ENCODE measurements at places on chromosomes 12 and 14. TPM values are rescaled to one million over a fixed set of nuclear protein-coding genes. Genes with fewer than 3 reads are reported as not detected.

Gene PRKD1
- 3.5 TPM for total RNA-seq

Gene CLEC2A
- not detected for total RNA-seq

Gene CMA1
- total RNA-seq, result 0.69 TPM

Gene C12orf43
- total RNA-seq, result 5.8 TPM

Gene PUS1
- total RNA-seq, result 16.0 TPM

Gene GPR84
- total RNA-seq, result not detected

Gene CLIP1
- 39.3 TPM for total RNA-seq

Gene COX8C
- total RNA-seq, result not detected

Gene P2RX7
- 0.93 TPM for total RNA-seq

Gene CISTR
- total RNA-seq, result not detected

Gene DBX2
- total RNA-seq, result 0.09 TPM

Gene SDR9C7
- not detected for total RNA-seq
